Mucosa of gallbladder (tissue), 1 donor: ENCODE measurements at places on chromosomes 11 and 22.

- peak; percentile 65 for DNase-seq
These were observed 2.7 kb upstream of the PDE2A start for GRCh38 chr11:72676861-72677341.

DNA sequence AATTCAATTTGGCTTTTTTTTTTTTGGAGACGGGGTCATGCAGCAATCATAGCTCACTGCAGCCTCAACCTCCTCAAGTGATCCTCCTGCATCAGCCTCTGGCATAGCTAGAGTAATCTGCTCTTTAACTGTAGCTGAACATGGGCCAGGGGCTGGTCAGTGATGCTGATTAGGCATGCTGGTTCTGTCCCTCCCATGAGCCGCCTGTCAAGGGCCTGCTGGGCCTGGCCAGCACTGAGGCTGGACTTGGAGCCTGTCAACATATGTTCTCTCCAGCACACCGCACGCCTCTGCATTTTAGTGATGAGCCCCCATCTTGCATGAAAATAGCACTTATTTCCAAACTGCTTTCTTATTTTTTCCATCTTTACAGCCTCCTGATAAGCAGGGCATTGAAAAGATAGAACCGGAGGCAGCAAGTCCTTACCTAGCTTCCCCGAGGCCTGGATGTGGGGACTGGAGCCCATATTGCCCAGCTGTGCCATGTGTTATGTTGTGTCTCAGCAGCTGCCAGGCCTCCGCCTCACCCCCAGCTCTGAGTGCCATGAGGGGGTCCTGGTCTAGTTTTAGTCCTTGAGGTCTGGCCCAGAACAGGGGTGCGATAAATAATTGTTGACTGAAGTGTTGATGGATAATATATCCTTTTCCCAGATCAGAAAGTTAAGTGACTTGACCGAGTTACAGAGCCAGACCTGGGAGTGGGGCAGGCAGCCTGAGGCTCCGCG lies 80.0 kb downstream of the CTTN start:
- no peak for DNase-seq

GRCh38 chr22:32828150-32828549 lies 26.6 kb downstream of the TIMP3 start:
- no peak for DNase-seq

DNA sequence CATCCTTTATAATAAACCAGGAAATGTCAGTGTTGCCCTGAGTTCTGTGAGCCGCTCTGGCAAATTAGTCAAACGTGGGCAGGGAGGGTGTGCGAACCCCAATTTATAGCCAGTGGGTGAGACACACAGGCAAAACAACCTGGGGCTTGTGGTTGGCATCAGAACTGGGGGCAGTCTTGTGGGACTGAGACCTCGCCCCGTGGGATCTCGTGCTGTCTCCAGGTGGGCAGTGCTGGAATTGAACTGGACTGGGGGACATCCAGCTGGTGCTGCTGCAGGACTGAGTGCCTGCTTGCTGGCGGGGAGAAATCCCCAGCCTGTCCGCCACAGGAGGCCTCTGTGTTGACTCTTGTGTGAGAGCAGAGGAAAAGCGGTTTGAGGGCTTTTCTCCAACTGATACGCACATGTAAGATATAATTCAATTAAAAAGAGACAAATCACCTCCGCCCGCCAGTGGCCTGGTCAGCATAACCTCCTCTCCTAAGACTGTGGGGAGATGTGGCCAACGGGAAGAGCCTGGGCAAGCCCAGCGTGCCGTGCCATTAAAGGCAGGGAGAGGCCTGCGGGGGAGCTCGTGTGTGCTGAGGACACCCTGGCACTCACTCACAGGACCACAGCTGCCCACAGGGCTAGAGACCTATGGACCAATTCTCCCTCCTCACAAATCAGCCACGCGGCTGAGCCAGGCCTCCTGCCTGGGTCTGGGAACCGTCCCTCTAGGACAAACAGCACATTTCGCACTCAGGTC lies 18.4 kb downstream of the SULT4A1 start:
- DNase-seq = no peak

- DNase-seq = no peak
These were observed 187.9 kb downstream of the ETS1 start for GRCh38 chr11:128399251-128400121.

DNA sequence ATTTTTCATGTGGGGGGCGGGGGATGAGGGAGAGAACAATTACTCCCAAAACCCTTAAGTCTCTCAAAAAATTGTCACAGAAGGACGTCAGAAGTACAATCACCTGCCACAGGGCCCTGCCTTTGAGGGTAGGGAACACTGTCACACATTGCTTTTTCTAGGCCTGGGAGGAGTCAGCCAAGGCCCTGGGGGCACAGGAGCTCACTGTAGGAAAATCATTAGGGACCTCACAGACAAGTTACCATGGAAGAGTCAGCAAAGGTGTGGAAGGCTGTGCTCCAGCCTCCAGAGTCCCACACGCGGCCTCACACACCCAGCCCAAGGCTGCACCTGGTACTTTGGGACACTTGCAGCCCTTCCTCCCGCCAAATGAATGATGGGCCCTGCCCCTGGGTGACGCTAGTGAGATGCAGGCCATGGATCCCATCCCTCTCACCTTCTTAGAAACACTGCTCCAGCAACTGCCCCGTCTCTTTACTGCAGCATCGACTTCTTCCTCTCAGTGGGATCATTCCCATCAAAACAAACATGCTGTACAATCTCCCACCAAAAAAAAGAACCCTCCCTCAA lies 3.3 kb downstream of the PLEKHA7 start:
- no peak for DNase-seq

DNA sequence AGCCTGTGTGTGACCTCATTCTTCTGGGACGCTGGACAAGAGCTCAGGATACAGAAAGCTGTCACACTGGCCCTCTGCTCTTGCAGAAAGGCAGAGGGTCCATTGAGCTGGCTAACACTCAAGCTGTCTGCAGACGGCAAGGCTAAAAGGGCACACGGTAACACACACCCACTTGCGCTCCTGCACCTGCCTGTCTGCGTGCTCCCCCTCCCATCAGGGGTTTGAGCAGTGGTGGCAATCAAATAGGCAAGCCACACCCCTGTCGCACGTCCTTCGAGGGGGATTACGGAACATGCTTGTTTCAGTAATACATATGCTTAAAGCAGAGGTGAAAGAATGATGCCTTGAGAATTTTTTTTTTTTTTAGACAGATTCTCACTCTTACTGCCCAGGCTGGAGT lies 7.1 kb upstream of the QSER1 start:
- DNase-seq = no peak

DNA sequence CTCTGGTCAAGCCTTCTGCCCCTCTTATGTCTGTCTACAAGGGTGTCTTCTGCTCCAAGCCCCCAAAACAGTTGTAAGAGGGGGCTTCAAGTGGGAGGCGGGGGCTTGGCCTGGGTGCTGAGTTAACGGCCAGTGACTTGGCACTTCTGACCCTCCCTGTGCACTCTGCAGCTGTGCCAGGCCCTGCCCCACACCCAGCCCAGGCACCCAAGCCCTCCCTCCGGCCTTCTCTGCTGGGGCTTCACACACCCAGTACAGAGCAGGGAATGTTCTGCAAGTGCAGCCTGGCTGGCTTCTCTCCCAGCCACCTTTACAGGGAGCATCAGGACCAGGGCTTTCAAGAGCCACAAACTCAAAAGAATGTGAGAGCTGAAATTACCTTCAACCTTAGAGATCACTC lies 3.8 kb downstream of the TMEM121B start:
- no peak for DNase-seq

DNA sequence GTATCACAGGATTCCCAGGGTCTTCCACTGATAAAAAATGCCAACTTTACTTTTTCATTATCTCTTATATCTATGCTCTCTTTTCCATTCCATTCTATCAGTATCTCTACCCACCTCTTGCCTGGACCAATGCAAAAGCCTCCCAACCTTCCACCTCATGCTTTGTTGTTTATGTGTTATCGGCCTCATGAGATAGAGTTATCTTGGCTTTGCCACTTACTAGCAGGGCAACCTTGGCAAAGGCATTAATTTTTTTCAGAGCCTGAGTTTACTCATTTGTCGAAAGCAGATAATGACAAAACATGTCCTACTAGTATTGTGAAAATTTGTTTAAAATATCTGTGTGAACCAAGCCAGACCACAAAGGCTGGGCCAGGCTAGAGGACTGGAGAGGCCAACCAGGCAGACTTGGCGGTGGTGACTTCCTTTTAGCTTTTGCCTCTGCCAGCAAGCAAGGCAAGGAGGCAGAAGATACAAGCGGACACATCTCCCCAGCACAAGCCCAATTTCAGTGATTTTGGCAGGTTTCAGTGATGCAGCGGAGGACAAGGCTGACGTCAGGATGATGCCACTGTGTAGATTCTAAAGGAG lies 106.9 kb downstream of the ADAMTS15 start:
- DNase-seq = peak; percentile 15

DNA sequence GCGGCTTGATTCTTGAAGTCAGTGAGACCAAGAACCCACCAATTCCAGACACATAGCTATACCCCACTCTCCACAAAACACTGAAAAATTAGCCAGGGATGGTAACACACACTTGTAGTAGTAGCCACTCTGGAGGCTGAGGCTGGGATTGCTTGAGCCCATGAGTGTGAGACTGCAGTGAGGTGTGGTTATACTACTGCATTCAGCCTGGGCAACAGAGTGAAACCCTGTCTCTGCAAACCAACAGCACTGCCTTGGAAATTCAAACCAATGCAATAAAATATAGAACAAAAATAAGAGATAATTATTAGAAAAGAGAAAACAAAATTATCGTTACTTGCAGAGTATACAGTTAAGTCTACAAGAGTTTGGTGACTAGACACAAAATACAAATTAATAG lies 20.2 kb upstream of the PRDM10 start:
- no peak for DNase-seq

DNA sequence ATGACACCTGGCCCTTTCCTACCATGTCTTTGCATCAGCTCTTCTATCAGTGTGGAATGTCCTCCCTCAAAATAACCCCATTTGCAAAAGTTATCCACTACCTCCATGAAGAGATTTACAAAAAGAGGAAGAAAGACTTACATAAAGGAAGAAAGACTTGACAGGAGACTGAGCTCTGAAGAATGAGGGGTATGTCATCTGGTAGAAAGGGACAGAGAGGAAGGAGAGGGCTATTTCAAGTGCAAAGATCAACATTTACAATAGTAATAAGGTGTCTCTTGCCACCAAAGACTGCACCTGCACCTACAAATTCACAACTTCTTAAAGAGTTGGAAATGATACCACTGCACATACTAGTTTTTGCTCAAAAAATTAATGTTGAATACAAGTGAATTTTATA lies 18.2 kb downstream of the PAK1 start:
- DNase-seq = no peak

- no peak for DNase-seq
These were observed 2.7 kb downstream of the RNASEH2C start for GRCh38 chr11:65717906-65718305.

- DNase-seq = no peak
These were observed 87.4 kb downstream of the HIPK3 start for GRCh38 chr11:33344611-33345010.

DNA sequence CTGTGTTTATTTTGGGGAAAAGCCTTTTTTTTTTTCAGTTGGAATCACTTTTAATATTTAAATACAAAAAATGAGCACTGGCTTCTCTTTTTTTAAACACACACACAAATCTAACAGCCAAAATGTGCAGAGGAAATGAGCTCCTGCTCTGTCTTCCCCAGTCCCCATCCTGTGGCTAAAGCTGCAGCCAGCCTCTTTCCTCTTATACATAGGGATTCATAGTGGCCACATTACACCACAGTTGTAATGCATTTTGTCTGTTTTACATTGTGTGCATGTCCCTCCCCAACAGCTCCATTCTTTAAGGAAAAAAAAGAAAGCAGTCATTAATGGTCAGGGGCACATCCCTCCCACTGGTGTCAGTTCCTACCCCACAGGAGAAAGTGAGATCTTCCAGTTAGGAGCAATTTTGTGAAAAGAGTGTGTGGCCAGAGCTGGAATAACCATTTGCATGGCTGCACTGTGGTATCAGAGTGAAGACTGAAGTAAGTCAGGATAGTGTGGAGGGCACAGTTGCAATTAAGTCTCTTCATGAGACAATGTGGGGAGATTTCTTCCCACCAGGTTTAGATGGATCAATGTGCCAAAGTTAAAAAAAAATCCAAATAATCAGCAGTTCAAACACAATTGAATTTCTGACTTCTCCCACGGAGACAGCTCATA lies 220.6 kb downstream of the TMEM135 start:
- no peak for DNase-seq

DNA sequence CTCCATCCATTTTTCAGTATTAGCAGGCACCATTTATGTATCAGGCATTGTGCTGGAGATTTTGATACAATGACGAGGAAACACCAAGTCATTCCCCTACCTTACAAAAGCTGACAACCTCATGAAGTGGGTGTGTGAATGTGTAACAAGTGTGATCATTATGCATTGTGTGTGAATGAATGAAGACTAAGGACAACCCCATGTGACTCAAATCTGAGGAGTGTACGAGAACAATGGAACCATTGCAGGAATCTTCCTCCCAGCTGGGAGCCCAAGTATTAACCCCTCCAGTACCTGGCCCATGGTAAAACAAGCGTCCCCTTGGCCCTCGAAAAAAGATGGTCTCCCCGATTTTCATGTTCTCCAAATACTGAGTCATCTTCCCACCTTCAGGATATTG lies 4.4 kb downstream of the CYB5R2 start:
- no peak for DNase-seq

- DNase-seq = no peak
These were observed 49.4 kb downstream of the MAML2 start for GRCh38 chr11:96293598-96294021.

- peak; percentile 71 for DNase-seq
These were observed 6.5 kb downstream of the DCPS start for GRCh38 chr11:126310200-126310991.

DNA sequence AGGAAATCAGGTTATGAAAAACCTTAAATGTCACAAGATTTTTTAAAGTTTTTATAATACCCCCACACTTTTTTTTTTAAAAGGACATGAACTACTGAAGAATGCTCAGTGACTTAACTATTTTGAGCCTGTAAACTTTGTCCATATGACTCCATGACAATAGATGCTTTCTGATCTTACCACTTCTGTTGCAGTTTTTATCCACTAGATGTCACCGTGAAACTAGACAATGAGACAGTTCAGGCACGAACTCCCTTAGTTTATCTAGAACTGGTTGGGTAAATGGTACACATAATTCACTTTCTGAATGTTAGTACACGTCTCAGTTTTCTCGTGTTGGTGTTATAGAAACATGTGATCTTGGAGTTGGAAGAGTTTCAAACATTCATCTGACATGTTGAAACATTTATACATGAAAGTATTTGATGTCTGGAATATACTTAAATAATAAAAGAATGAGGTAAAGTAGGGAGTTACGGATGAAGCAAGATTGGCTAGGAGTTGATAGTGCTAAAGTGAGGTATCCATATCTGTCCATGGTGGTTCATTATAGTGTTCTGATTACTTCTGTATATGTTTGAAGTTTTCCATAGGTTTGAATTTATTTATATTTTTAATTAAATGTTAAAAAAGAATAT lies 8.1 kb downstream of the CCDC15 start:
- DNase-seq = peak; percentile 24

DNA sequence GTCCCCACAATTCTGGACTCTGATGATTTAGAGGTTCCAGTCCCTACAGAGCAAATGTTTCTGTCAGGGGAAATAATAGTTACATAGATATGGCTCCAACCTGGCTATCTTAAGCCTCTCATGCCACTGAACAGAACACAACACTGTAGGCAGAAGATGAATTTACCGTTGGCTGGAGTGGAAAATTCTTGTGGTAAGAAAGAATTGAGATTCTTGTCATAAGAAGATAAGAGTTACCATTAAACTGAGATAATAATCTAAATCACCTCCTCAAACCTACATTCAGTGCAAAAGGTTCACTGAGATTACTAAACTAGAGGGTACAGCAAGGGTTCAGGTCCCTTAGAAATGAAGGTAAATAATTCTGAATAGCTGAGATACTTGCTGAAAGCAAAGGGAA lies 10.1 kb upstream of the NAALAD2 start:
- no peak for DNase-seq
